ENCODE measurements at places on chromosomes 3 and 15. TPM values are rescaled to one million over a fixed set of nuclear protein-coding genes. Genes with fewer than 3 reads are reported as not detected.

The ASB14 gene
- total RNA-seq: not detected

The MOBP gene
- total RNA-seq: not detected

The PLCB2 gene
- total RNA-seq: under 0.01 TPM

The CTXN2 gene
- total RNA-seq: not detected

The GPR62 gene
- 0.09 TPM for total RNA-seq

The CCR8 gene
- total RNA-seq: not detected

The C3orf49 gene
- total RNA-seq: not detected

The COL6A5 gene
- not detected for total RNA-seq

The ADGRG7 gene
- not detected for total RNA-seq

The HAUS2 gene
- total RNA-seq: 21.6 TPM

The ARPIN gene
- total RNA-seq: 9.8 TPM

The UPK1B gene
- under 0.01 TPM for total RNA-seq

The CD86 gene
- not detected for total RNA-seq

The CPN2 gene
- total RNA-seq: not detected

The PPP1R14D gene
- total RNA-seq: not detected

The CCPG1 gene
- total RNA-seq: 116 TPM

The SPESP1 gene
- total RNA-seq: 3.2 TPM
